MV-4-11 (cell line): ENCODE measurements at places on chromosomes 6 and 20.
A peak's percentile ranks its signal among the peaks of the same experiment; 100 is the strongest.

GRCh38 chr6:111718990-111719389 is 113.3 kb upstream of the TRAF3IP2 start:
- no peak for DNase-seq

GRCh38 chr20:14829906-14830305 is 492.5 kb upstream of the FLRT3 start:
- no peak for DNase-seq

- DNase-seq = peak; percentile 21
Measured at GRCh38 chr6:111844921-111845320, 28.3 kb downstream of the FYN start.

GRCh38 chr6:81864124-81864523 is 111.6 kb upstream of the TENT5A start:
- no peak for DNase-seq

GRCh38 chr20:13299401-13299800 is 78.3 kb downstream of the ISM1 start:
- no peak for DNase-seq

DNA sequence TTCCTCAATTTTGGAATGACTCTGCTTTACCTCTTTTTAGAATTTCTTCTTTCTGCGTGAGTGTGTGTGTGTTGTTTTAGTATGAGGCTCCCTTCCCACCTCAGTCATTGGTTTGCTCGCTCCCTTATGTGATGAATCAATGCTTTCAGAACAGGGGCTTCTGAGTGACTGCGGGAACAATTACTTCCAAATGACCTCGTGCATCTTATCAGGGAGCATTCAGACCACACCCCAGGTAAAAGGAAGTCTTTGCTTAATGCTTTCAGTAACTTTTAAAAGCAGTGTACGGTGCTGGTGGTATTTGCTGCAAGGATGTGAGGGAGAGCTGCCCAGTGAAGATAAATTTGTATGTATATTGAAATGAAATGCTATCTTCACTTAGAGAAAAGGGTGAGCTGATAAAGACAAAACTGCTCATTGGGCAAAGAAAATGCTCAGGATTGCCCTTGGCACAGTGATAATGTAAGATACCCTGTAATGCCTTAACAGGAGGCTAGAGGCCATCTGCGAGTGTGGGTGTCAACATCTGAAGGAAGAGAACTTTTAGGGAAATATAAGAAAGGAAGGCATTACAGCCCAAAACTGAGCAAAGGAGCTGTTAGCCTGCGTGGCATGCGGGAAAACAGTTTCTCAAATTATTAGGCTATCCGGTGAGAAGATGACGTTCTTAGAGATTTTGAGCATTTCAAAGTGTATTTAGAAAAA is at the start of gene MLIP:
MLIP (plus strand) TSS at position 103 of the 705 bp plus-strand sequence; CDS start at position 140, 37 bp downstream.
- DNase-seq = no peak

- DNase-seq = peak; percentile 41
Measured at GRCh38 chr20:2804852-2805688, 4.6 kb upstream of the CPXM1 start.

GRCh38 chr20:8133310-8133768 is 1.3 kb downstream of the PLCB1 start:
- DNase-seq = no peak

GRCh38 chr6:114747995-114748625 is 405.3 kb upstream of the HS3ST5 start:
- no peak for DNase-seq

DNA sequence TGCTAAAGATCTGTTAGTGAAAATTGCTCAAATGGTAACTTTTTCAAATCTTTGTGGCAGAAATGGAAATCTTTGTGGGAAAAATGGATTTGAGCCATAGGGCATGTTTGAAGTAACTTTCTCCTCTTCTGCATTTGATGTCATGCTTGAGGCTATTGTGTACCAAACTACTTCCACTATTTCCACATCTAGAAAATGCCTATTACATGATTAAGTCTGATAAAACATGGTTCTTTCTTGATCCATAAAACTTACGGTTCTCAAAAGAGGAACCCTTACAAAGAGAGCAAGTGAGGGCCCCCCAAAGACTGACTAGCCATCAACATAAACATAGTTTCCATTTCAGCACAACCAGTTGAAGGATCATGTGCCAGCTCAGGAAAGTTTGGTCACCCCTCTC is 150.6 kb downstream of the NFATC2 start:
- no peak for DNase-seq

GRCh38 chr6:31202259-31203166 is 32.0 kb upstream of the POU5F1 start:
- no peak for DNase-seq

DNA sequence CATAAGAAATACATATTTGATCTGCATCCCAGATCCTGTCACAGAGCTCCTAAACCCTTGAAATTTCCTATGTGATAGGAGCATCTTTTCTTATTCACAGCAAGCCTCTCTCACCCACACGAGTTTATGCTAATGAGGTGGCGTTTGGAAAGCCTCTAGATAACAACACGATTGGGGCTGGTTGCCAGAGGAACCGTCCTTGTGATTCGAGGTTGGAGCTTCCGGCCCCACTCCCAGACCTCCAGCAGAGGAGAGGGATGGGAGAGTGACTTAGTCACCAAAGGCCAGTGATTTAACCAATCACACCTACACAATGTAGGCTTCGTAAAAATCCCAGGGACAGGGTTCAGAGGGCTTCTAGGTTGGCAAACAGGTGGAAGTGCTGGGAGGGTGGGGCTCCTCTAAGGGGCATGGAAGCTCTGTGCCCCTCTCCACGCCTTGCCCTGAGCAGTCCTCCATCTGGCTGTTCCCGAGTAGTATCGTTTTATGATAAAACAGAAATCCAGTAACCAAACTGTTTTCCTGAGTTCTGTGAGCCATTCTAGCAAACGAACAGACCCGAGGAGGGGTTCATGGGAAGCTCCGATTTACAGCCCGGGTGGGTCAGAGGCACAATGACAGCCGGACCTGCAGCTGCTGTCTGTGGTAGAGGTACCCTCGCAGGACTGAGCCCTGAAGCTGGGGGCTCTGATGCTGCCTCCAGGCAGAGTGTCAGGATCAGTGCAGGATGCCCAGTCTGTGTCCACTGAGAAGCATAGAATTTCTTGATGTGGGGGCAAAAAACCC is 238.1 kb upstream of the ARID1B start:
- no peak for DNase-seq

DNA sequence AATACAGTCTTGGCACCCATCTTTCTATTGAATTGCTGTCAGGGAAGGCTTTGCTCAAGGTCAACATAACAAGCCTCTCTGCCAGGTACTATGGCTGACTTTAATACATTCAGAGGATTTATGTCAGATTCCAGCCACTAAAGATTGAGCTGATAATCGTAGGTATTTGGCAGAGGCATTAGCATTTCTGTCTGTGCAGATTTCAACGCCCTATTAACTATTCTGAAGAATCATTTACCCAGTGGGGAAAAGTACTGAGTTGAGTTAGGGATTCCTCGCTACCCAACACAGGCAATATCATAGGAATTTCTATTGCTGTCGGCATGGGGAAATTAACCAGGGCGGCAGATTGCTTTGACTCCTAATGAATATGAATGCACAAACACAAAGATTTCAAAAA is 233.7 kb upstream of the SPTLC3 start:
- no peak for DNase-seq

- DNase-seq = no peak
Measured at GRCh38 chr6:76706631-76707030, 634.2 kb upstream of the IMPG1 start.

DNA sequence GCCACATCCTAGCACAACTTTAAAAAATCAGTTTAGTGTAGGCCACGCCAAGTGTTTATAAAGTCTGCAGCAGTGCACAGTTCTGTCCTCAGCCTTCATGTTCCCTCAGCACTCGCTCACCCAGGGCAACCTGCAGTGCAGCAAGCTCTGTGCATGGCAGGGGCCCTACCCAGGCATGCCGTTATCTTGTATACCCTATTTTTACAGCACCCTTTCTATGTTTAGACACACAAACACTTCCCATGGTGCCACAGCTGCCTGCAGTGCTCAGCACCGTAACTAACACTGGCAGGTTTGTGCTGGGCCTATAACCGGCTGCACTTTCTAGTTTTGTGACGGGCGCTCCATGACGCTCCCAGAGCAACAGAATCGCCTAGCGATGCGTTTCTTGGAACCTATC is 43.8 kb downstream of the ZBTB46 start:
- DNase-seq = no peak
